GM10248 (cell line): ENCODE measurements at places on chromosomes 4 and X.

DNA sequence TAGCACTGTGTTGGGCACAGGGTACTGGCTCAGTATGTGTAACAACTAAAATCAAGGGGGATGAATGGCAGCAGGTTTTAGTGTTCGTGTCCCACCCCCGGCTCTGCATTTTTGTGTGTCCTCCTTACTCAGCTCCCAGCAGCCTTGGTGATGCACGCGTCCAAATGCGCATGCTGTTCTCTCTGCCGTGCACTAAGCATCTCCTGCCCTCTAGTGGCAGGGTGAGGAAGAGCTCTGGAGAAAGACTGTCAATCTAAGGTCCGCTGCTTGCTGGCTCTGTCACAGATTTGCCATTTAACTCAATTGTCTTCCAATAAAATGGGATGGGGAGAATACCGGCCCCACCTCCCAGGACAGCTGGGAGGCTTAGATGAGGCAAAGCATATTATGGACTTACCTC lies 61.4 kb downstream of the WFS1 start:
- DNase-seq, result peak; percentile 55

DNA sequence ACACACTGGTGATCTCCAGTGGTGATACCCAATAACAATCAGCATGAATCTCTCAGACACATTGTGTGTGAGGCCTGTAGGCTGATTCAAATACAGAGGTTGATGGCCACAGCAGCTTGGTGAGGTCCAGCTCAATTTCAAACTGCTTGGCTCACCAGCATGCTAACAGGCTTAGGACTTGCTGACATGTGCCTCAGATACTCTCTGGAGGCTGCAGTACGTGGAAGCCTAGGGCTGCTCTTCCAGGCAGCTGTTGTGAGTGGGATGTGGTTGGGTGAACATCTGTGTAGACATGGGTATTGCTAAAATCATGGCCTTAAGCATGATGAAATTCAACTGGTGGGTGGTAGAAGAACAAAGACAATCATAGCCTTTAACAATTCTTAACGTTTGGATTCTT lies 4.3 kb downstream of the CXCL9 start:
- DNase-seq, result no peak

DNA sequence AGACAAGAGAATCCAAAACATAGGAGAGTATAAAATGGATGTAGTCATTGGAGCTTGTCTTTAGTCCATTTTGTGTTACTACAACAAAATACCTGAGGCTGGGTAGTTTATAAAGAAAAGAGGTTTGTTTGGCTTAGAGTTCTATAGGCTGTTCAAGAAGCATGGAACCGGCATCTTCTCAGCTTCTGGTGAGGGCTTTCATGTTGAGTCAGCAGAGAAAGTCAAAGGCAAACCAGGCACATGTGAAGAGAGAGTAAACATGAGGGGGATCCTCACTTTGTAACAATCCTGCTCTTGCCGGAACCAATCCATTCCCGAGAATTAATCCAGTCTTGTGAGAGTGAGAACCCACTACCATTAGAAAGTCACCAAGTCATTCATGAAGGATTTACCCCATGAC lies 8.1 kb upstream of the HCCS start:
- DNase-seq, result peak; percentile 13

DNA sequence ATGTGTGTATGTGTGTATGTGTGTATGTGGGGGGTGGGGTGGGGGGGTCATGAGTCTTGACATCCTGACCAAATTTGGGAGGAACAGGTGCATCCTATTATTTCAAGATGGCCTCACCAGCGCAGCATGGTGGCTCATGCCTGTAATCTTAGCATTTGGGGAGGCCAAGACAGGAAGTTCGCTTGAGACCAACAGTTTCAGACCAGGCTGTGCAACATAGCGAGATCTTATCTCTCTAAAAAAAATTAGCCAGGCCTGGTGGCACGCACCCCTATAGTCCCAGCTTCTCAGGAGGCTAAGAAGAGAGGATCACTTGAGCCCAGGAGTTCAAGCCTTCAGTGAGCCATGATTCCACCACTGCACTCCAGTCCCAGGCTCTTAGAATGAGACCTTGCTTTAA lies 47.0 kb upstream of the DHRSX start:
- no peak for DNase-seq

DNA sequence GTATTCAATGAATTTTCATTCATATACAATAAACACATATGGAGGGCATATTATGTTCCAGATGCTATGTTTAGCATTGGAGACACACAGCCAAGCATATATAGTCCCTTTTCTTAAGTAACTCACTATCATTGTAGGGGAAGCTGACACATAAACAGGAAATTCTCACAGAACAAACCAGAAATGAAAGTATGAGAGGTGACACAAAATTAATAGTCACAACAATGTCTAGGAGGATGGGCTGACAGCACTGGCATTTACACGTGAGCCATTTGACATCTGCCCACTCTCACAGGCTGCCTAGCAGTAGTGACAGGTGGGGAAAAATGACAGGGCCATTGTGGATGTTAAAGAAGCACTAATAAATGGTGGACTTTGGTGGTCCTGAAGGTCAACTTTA lies 2.6 kb upstream of the CNOT6L start:
- DNase-seq, result no peak

DNA sequence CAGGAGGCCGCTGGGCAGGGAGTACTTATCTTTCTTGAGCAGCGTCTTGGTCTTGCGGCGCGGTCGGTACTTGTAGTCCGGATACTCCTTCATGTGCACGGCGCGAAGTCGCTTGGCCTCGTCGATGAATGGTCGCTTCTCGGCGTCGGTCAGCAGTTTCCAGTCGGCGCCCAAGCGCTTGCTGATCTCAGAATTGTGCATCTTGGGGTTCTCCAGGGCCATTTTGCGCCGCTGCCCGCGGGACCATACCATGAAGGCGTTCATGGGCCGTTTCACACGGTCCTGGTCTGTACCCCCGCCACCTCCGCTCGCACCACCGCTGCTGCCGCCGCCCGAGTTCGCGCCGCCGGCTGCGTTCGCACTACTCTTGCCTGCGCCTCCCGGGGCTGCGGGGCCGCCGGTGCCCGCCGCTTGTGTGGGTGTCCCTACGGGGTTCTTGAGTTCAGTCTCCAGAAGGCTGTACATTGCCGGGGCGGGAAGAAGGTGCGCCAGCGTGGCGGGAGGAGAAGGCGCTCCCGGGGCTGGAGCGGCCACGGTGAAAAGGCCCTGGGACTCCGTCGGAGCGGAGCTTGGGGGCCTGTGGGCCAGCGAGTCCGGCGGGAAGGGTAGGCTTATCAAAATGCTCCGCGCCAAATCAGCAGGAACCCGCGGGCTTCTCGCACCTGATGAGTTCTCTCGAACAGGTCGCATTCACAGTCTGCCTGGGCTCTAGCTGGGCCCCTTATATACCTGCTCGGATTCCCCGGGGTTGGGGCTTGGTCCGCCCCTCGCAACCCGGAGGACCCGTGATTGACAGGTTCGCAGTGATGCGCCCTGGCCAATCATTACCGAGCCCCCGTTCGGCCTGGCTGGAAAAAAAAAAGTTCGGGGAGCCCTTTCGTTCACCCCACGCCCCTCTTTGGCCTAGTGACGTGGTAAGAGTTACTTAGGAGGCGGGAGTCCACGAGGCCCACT lies at the start of gene SOX3:
TSS of gene SOX3 (minus strand) at position 699 of the 954 bp plus-strand sequence. CDS start at position 690, 9 bp downstream.
- DNase-seq, result no peak

DNA sequence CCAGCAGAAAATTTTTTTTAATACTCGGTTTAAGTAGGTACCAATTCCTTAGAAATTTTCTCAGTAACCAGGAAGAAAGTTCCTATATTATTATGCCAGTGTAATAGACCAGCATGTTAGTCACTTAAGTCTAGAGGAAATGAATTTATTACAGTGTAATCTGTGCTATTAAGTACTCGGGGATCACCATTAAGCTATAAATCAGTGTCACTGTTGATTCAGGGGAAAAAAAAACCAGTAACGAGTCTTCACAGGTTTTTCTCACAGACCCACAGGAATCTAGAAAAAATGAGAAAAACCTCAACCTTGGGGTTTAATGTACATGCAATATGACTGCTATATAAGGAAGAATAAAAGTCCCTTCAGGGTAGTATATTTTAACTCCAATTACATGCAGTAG lies 138.3 kb upstream of the IL1RAPL2 start:
- DNase-seq, result no peak

DNA sequence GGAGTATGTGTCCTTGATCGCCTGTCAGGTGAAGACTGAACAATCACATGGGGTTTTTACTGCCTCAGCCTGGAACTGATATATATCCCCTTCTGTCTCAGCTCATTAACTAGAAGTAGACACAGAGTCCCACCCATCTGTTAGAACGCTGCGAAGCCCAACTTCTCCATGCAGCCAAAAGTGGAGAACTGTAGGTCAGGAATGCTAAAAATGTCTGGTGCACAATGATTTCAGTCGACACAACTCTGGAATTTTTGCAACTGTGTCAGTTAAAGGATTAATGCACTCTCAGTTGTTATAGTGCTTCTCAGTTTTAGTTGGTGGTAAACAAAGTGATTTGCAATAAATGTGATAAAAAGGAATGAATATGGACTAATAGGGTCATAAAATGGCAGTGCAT lies 287.2 kb downstream of the INPP4B start:
- DNase-seq, result no peak

GRCh38 chr4:123747016-123747415 lies 350.4 kb downstream of the SPRY1 start:
- no peak for DNase-seq

GRCh38 chr4:15322006-15322405 lies 105.8 kb upstream of the C1QTNF7 start:
- DNase-seq, result no peak

- DNase-seq, result no peak
Observed at GRCh38 chr4:173489514-173489913, 40.5 kb downstream of the HAND2 start.

DNA sequence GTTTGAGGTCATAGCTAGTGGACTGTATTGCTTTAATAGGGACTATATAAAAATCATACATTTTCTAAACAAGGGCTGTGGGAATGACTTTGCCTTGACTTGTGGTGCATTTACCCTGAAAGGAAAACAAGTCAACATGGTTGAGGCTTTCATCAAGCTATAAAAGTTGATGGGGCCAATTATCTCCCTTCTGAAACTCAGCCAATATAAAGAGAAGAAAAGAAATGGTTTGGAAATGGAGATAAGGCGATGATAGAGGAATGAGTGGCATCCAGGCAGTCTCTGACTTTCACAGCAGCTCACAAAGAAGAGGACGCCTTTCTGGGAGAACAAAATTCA lies 118.7 kb downstream of the SMARCA1 start:
- DNase-seq, result no peak

GRCh38 chr4:152132776-152133175 lies 372.0 kb upstream of the GATB start:
- no peak for DNase-seq

- DNase-seq, result no peak
Observed at GRCh38 chrX:13518126-13518525, 51.3 kb upstream of the EGFL6 start.

DNA sequence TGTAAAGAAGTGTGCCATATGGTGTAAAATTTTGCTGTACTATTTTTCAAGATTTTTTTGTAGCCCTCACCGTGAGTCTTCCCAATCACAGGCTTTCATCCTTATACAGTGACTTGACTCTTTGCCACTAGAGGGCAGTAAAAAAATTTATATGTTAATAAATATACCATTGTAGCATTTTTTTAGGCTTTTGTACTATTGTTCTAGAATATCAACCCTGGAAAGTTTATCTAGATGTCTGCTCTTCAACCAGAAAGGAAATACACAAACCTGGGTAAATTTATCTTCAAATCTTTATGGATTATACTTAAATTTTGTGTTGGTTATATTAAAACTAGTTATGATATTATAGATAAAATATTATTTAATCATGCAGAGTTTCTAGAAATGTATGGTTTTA lies 235.3 kb downstream of the TENM3 start:
- DNase-seq, result peak; percentile 23

DNA sequence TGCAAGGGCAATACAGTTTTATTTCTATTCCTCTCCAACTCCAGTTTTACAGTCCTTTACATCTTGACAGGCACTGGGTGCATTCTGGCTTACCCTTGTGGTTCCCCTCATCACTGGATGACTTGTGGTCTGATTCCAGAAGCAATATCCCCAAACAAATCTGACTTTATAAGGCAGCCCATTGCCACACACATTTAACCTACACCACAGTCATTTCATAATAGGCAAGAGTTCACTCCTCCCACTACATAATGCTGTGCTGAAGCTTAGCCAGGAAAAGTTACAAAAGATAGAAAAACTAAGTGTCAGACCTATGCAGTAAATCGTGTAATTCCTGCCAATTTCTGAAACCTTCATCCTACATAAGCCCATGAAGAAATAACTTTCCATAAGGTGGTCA lies 82.9 kb upstream of the MID1IP1 start:
- no peak for DNase-seq

- no peak for DNase-seq
Observed at GRCh38 chrX:38041237-38041636, 34.9 kb downstream of the SYTL5 start.

- DNase-seq, result no peak
Observed at GRCh38 chr4:80560337-80560736, 224.8 kb downstream of the CFAP299 start.

DNA sequence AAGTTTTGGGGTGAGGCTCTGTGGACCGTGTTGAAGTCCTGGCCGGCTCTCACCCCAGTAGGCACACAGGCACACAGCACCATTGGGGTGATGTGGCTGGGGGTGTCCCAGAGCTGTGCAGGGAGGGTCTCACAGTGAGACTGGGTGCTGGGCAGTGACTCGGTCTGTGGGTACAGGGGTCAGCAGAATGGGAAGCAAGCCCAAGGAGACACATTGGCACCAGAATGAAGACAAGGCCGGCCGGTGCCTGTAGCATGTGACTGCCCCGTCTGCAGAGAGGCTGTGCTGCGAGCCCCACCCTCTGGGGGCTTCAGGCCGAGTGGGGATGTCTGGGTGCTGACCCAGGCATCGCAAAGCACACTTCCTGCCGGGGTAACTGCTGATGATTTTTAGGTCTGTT lies 5.2 kb downstream of the MAEA start:
- no peak for DNase-seq

DNA sequence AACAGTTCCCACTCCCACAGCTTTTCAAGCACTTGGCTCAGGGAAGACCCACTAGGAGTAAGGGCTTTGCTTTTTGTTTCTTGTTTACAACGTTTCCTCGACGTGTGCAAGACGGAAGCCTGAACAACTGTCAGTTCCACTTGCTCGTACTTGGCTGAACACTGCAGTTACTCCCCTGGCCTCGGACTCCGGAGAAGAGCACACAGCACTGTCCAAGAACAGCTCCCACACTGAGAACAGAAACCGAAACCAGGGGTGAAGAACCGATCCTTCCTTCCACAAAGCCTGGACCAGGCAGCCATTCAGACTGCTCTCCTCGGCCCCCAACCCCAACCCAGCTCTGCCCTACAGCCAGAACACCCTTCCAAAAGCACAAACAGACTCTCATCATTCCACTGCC lies 25.5 kb downstream of the IRF2 start:
- DNase-seq, result peak; percentile 47

- no peak for DNase-seq
Observed at GRCh38 chrX:97835969-97836368, 952.3 kb downstream of the RPA4 start.

- no peak for DNase-seq
Observed at GRCh38 chrX:129478516-129478915, 44.8 kb downstream of the SMARCA1 start.
